Stimulated activated CD8-positive, alpha-beta memory T cell treated with anti-CD3 and anti-CD28 coated beads, Interleukin-12 subunit alpha, Interleukin-12 subunit beta, amount 100 ng/mL, for 1 hour (primary cell): ENCODE measurements at places on chromosomes 4 and X.

- DNase-seq, result no peak
Measured at GRCh38 chrX:24702362-24703184, 8.9 kb downstream of the POLA1 start.

DNA sequence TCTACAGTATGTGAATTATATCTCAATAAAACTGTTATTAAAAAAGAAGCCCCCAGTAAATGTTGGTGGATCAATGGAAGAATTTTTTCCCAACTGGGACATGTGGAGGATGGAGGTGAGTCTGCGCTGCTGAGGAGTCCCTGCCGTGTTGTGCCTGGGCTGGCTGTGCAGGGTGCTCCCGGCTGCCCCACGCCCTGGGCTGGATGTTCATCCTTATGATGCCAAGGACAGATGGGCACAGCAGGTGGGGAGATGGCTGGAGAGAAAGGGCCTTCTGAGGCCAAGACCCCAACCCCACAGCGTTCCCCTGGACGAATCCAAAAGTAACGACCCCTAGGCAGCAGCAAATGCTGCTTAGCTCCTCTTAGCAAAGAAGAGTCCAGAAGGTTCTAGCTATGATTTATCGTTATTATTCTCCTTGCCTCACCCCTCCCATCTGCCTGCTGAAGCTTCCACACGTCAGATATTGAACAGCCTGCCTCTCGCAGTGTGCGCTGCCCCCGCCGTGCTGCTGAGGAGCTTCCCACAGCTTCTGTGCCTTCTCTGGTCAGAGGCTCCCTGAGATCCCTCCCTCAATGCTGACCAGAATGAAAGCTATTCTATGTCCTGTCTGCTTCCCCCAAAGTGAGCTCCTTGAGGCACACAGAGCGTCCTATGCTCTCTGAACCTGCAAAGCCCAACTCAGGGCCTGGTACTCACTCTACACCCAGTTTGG lies 26.5 kb downstream of the HMX1 start:
- DNase-seq, result no peak

DNA sequence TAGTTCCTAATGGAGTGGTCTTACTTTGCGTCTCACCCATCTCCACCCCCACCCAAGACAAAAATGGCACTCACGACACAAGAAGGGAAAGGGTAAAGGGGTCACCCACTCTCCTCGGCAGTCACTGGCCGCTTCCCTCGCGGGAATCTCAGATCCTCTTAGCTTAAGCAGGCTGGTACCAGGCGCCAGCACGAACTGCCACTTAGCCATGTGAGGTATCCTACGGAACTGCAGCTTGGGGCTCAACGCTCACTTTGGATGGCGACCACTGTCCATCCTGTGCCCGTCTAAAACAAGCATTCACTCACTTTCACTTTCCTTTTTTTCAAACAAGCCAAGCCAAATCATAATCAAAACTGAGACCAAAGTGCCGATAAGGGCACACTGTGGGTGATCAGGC lies 14.6 kb upstream of the MAGIX start:
- no peak for DNase-seq

DNA sequence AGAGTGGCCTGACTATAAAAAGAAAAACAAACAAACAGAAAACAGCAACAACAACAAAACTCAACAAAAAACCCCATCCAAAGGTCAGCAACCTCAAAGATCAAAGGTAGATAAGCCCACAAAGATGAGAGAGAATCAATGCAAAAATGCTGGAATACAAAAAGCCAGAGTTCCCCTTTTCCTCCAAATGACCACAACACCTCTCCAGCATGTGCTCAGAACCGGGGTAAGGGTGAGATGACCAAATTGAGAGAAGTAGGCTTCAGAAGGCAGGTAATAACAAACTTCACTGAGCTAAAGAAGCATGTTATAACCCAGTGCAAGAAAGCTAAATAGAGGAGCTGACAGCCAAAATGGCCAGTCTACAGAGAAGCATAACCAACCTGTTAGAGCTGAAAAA lies 43.5 kb upstream of the ANTXR2 start:
- DNase-seq, result no peak
